ENCODE measurements at places on chromosomes 1 and 21. TPM values are rescaled to one million over a fixed set of nuclear protein-coding genes. Genes with fewer than 3 reads are reported as not detected.

FAM43B gene
- total RNA-seq = not detected

S100A1 gene
- not detected for total RNA-seq

DCDC2B gene
- total RNA-seq = not detected

PADI1 gene
- not detected for total RNA-seq

MSH4 gene
- total RNA-seq = 0.10 TPM
